ENCODE measurements at places on chromosomes 1 and 21. TPM values are rescaled to one million over a fixed set of nuclear protein-coding genes. Genes with fewer than 3 reads are reported as not detected.

The GJB4 gene
- total RNA-seq = not detected

The CD1D gene
- total RNA-seq = 2.5 TPM

The SLFNL1 gene
- 96.8 TPM for total RNA-seq

The VPS26C gene
- 48.1 TPM for total RNA-seq

The SYTL1 gene
- 5.4 TPM for total RNA-seq

The NHLH1 gene
- 0.37 TPM for total RNA-seq

The C1QC gene
- 8.6 TPM for total RNA-seq

The SZT2 gene
- 90.1 TPM for total RNA-seq

DNA sequence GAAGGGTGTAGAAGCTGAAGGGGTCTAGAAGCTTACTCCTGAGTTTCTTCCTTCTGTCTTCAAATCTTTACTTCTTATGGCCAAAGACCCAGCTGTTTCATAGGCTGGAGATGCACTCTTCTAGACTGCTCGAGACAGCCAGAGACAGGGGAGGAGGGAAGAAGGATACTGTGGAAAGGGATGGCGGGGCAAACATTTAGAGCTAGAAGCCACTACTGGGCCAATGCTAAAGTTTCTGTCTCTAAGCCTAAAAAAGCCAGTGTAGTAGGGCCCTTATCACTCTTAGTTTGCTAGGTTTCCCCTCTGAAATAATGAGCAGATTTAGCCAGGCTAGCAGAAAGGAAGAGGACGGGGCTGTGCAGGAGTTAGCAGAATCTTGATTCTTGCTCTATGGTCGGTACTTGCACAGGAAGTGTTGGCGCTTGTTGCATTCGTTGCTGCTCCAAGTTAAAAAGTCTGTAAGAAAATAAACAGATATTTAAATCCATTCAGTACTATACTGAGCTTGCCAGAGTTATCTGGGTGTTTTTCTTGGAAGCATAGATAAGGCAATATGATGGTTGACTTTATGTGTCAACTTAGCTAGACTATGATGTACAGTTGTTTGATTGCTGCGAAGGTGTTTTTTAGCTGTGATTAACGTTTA, 16.9 kb downstream of the REG4 start:
- no peak for DNase-seq

- peak; percentile 61 for DNase-seq
Measured at GRCh38 chr1:1157914-1158710, 15.6 kb upstream of the TTLL10 start.

GRCh38 chr1:11854519-11854918, 4.2 kb downstream of the NPPB start:
- DNase-seq = no peak

DNA sequence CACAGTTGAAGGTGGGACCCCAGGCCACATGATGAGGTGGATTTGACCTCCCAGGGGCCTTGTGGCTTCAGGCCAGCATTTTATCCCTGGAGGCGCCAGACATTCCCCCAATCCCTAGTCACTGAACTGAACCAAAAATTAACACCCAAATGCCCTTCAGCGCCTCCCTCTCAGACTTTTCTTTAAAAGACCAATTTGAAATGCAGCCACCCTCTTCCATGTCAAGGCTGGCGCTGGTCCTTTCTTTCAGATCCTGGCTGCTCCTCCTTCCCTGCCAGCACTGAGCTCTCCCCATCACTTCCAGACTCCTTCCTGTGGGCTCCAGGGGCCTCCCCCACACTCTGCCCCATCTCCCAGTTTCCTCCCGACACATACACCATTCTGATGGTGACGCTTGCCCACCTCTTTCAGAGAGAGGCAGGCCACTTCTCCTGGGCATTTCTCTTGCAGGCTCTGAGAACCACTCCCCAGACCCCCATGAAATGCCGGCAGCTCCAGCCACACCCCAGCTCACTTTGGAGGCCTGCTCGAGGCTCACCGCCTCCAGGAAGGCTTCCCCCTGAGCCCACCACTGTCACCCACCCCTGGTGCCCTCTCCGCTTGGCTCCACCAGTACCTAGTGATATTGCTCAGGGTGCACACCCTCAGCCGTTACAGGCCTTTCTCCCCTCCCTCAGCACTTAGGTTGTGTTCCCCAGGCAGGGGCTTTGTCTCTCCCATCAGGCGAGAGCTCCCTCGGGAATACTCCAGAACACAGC, 27.0 kb downstream of the NAV1 start:
- DNase-seq = no peak

GRCh38 chr1:3599286-3599811, 12.0 kb downstream of the MEGF6 start:
- no peak for DNase-seq

- no peak for DNase-seq
Measured at GRCh38 chr1:51960262-51960661, 30.2 kb downstream of the RAB3B start.

GRCh38 chr1:231177936-231178335, 16.1 kb downstream of the TRIM67 start:
- no peak for DNase-seq

DNA sequence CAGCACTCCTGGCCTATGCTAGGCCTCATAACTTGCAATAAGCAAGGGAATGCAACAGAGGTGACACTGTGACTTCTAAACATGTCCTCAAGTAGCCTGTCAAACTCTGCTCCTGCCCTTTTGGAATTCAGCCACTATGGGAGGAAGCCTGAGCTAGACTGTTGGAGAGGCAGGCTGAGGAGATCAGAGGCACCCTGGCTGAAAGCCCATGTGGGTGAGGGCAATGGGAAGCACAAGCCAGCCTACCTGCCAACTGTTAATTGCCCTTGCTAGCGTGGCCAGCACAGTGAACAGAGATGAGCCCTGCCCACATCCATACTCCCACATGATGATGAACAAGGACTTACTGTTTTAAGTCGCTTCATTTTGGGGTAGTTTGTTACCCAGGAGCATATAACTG, 17.7 kb downstream of the GNB1 start:
- DNase-seq = peak; percentile 67

DNA sequence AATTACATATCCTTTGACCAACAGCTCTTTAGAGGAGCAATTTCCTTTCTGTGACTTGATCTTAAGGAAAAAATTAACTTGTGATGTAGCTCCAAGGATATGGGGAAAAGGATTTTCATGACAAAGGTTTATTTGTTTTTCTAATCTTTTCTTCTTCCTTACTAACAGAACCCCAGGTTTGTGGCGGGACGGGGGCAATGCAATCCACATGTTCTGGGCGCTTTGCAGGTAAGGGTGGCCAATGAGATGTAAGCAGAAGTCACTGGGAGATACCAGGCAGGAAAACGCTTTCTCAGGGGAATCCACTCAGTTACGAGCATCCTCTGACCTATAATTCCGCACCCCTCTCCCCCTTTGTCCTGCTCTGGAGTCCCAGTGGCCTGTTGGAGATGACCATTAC, 122.0 kb downstream of the MRPS6 start:
- DNase-seq = no peak

DNA sequence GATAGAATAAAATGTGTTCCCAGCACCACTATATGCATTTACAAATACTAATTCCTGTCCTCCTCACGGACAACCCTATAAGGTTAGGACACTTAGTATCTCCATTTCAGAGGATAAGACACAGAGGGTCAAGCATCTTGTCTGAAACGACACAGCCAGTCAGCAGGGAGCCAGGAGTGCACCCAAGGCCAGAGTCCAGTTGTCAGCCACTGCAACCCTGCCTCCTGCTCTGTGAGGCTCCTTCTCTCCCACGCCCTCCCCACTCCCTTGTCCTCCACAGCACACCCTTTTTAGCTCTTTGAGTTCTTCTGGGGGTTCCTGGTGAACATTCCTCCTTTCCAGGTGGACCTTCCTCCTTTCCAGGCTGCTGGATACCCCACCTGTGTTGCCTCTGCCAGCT, 119.0 kb upstream of the TNR start:
- no peak for DNase-seq

- no peak for DNase-seq
Measured at GRCh38 chr1:168976267-168976666, 130.2 kb upstream of the ATP1B1 start.

GRCh38 chr1:199029855-199030254, 391.0 kb downstream of the PTPRC start:
- no peak for DNase-seq

GRCh38 chr1:81478219-81478618, 322.5 kb upstream of the ADGRL2 start:
- no peak for DNase-seq

GRCh38 chr1:119737040-119737682, 25.4 kb downstream of the PHGDH start:
- DNase-seq = peak; percentile 96

DNA sequence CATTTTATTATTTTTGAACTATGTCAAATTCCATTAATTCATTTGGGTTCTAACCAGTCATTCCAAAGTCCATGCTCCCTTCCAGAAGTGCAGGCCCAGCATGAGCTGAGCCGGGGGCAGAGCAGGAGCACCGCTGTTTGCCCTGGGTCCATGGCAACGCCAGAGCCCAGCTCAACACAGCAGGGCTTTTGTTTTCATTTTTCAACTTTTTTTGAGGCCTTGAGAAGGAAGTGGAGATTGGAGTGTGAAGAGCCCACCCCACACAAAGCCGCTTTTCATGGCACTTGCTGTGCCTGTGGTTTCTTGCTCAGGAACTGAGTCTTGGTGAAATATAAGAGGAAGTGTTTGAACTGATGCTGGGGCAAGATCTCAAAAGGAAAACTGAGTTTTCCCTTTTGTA, 13.2 kb upstream of the PRMT2 start:
- DNase-seq = peak; percentile 72

DNA sequence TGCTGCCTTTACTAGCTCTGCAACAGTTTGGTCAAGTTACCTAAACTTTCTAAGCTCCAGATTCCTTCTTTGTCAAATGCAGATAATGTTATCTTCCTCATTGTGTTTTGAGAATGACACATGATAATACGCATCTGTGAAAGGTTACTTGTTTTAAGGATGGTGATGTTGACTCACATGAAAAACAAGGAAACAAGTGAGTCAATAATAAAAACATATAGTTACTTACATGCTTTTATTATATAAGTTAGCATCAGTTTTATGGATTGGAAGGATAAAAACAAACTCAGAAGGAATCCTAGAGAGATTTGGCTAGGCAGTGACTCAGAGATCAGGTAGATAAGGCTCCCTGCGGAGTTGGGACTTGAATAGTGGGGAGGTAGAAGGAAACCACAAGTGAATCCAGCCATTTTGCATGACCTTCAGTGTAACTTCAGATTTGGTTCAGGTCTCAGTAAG, 144.6 kb downstream of the LMO4 start:
- no peak for DNase-seq

DNA sequence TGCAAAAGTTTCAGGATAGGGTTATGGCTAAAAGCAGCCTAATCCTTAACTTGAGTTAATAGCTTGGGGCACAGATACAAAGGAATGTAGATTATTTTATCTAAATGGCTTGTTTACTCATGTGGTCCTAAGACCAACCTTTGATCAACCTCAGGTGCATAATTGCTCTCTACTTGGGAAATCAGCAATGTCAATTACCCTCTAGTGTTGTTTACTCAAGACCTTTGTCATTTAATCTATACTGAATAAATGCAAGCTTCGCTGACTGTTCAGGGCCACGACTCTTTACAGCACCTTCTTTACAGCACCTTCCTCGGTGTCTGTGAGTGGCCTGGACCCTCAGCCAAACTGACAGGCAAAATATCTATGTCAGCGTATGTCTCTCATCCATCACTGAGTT, 217.5 kb upstream of the MAP1LC3C start:
- DNase-seq = no peak

GRCh38 chr1:99438656-99439230, 174.5 kb downstream of the PLPPR4 start:
- DNase-seq = no peak

GRCh38 chr1:156079762-156080161, 2.5 kb downstream of the MEX3A start:
- DNase-seq = no peak

DNA sequence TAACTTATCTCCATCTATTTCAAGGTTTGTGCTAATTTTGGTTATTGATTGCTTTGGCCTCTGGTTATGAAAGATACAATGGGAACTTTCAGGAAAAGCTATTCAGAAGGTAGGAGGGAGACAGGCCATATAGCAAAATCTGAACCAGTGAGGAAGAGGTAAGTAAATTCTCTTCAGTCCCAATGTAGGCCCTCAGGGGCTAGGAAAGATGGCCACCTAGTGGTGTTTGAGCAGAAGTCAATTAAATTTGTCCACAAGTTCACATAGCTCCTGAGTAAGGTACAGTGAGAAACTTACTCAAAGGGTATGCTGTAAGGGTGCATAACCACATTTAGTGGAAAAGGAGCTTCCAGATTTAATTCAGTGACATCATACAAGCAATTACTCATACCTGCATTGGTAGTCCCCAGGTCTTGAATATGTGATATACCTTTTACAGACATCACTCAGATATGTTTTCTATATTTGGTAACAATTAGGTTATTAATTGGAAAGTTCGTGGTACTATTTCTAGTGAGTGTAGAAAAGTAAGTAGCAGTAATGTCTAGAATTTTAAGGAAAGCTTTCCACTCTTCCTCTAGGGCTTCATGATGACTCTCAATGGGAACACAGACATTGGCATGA, 21.4 kb upstream of the FMO1 start:
- DNase-seq = peak; percentile 60

DNA sequence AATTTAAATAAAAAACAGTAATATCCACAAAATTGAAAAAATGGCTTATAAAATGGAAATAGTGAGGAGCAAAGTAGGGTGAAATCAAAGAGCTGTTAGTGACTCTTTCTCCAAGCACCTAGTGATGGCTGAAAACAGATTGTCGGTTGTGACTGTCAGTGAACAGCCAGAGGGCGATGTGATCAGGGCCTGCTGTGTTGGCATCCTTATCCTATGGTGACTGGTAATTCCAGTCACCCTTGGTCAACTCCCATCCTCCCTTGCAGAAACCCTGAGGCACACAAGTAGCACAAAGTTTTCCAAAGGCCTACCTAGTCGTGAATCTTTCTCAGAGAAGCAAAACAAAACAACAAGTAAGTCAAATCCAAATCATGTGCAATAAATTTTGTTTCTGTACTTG, 599.8 kb upstream of the CXADR start:
- DNase-seq = no peak

DNA sequence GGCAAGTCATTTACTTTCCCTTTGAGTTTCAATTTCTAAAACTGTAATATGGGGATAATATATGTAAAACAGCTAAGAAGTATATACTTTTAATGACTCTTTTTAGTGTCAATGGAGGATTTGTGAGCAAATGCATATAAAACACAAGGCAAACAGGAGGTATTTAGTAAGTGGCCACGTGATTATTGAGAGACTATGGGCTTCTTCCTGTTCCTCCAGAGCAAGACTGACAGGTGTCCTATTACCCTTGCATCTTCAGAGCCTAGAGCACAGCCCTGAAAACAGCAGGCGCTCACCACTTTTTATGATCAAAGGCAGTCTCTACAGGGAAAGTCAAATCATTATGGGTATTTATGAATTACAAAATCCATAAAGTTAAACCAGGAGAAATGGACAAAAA, 941 bp upstream of the ROR1 start:
- no peak for DNase-seq

GRCh38 chr1:165395478-165395877, 39.0 kb upstream of the LMX1A start:
- DNase-seq = no peak

GRCh38 chr1:58062635-58063034, 483.9 kb downstream of the OMA1 start:
- DNase-seq = no peak
